ENCODE measurements at places on chromosomes 7 and 10. TPM values are rescaled to one million over a fixed set of nuclear protein-coding genes. Genes with fewer than 3 reads are reported as not detected.

CCL24 gene
- not detected for total RNA-seq

WIPF3 gene
- not detected for total RNA-seq

TLL2 gene
- 0.60 TPM for total RNA-seq

FXYD4 gene
- not detected for total RNA-seq

LRRTM3 gene
- under 0.01 TPM for total RNA-seq

WDR86 gene
- 8.6 TPM for total RNA-seq

ZCWPW1 gene
- 1.2 TPM for total RNA-seq

C7orf57 gene
- total RNA-seq: not detected

All from smooth muscle cell of the umbilical artery (primary cell).